ENCODE measurements at places on chromosomes 3 and 15.

DNA sequence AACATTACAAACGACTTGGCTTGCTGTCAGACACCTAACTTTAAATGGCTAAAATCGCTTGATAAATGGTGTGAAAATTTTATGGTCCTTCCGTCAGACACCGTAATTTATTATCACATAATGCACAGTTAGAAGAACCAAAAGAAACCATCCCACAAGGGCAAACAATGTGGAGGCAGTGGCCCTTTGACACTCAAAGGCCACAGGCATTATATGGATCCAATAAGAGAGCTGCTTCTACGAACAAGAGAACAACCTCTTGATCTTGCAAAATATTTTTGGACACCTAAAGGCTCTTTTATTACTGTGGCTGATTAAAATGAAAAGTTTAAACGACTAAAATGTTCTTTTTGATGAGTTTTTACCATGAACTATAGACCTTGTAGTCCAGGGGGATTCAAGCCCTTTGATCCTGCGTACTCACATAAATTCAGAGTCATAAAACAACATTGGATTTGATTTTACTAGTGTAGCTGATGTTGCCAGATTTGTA is 202.8 kb downstream of the FMN1 start:
- ATAC-seq, result no peak

DNA sequence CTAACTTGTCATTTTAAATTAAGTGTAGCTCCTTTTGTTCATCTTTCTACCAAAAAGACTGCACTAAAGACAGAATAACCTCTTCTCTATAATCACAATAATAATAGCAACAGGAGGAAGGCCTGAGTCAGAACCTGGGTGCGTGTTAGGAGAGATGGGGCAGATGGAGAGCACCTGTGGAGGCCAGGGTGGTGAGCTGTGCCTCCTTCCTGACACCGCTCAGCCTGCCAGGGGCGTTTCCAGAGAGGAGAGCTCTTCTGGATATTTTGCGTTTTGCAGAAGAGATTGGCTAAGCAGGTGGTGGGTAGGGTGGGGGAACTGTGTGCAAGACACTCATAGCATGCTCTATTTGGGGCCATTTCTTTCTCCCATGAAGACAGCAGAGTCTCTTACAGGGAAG is 83.5 kb downstream of the MEGF11 start:
- no peak for ATAC-seq

- no peak for ATAC-seq
Measured at GRCh38 chr3:71341721-71342120, 241.8 kb downstream of the FOXP1 start.

- no peak for ATAC-seq
Measured at GRCh38 chr3:127008236-127008635, 25.3 kb downstream of the PLXNA1 start.

DNA sequence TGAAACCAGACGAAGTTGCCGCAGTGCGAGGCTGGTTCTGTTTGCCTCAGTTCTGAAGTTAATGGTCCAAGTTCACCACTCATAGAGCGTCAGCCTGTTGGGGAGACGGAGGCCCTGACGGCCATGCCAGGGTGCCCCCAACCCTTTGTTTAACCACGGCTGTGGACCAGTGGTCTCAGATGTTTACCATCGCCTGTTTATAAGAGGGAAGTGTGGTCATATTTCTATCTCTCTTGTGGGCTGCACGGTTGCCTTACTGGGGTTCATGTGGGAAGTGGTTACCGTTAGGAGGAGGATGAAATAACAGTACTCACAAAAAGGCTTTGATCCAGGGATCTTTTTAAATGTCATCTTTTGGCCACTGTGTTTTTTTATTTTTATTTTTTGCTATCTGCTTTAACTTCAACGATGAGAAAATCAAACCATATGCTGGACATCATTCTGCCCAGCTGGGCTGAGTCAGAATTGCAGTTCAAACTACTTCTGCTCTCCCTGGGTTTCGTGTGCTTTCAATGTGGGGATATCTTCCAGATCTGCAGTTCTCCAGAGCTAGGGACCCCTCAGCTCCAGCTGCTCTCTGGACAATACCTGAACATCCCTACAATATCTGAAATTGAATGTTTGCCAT is 17.8 kb downstream of the SMAD3 start:
- ATAC-seq, result no peak

DNA sequence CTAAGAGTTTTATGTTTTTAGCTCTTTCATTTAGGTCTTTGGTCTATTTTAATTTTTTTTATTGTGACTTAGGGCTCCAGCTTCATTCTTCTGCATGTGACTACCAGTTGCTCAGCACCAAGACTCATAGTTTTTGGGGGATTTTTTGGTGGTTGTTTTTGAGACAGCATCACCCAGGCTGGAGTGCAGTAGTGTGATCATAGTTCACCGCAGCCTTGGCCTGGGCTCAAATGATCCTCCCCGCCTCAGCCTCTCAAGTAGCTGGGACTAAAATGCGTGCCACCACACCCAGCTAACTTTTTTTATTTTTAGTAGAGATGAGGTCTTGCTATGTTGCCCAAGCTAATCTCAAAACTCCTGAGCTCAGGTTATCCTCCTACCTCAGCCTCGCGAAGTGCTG is 19.4 kb downstream of the CDV3 start:
- ATAC-seq, result peak; percentile 39

GRCh38 chr3:37129871-37130270 is 44.5 kb downstream of the LRRFIP2 start:
- peak; percentile 86 for ATAC-seq

DNA sequence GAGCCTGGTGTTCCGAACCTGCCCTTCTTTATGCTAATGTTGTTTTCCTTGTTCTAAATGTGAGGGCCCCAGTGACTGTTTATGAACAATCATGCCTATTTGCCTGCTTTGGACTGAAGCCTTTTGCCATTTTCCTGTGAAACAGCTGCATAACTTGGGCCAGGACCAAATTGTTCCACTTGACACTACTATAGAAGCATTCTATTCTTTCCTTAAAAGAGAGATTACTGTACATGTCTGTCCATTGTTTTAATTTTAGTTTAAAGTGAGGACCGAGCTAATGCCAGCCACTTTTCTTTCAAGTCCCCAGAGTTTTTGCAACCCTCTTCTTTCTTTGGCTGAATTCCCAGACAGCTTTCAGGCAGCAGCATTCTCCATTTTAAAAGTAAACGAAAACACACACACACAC is 980.3 kb downstream of the CADM2 start:
- no peak for ATAC-seq

- no peak for ATAC-seq
Measured at GRCh38 chr3:22383285-22383684, 632.3 kb upstream of the ZNF385D start.

GRCh38 chr15:74888716-74889115 is 1.1 kb upstream of the MPI start:
- no peak for ATAC-seq

- no peak for ATAC-seq
Measured at GRCh38 chr3:157082305-157082982, 77.5 kb downstream of the CCNL1 start.

DNA sequence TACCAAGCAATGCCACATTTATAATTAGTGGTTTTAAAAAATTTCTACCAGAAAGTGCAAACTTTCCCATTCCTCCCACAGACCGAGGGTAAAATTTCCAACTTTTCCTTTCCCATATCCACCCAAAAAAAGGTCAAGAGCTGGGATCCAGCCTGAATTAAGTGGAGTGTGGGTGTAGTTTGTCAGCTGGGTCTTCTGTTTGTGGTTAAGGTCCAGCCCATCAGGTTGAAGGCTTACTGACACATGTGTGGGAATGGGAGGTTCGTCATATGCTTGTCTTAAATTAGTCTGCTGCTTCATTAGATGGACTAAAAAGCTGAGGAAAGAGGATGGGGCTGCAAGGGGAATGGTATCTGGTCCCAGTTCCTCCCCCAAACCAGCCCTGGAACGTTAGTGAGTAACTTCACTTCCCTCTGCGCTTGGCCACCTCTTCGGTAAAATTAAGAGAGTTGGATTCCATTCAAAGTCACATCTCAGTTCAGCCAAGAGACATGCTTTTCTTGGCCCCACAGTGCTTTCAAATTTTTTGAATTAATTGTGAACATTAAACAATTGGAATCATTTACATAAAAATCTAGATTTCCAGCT is 59.0 kb upstream of the PLCL2 start:
- no peak for ATAC-seq

- no peak for ATAC-seq
Measured at GRCh38 chr15:40590667-40591050, 3.4 kb upstream of the KNL1 start.

GRCh38 chr15:90268415-90268814 is 2.9 kb downstream of the NGRN start:
- ATAC-seq, result no peak

GRCh38 chr3:100754563-100755334 is 45.5 kb downstream of the TFG start:
- no peak for ATAC-seq

DNA sequence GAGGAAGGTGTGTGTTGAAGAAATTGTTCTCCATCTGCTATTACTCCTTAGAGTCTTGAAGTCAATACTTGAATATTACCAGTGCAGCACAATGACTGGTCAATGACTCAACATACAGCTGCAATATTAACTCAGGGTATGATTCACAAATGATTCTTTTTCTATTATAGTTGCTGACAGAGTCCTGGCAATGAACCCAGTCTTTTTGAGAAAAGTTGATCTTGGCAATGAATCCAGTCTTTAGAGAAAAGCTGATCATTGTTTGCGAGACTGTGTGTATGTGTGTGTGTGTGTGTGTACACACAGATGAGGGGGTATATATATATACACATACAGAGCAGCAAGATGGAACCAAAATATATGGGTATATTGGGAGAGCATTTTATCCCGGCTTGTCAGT is 315.1 kb downstream of the ZNF385D start:
- no peak for ATAC-seq

GRCh38 chr15:29573197-29573838 is 248.9 kb downstream of the TJP1 start:
- no peak for ATAC-seq

GRCh38 chr3:129783470-129783869 is 110.0 kb downstream of the TMCC1 start:
- ATAC-seq, result no peak

- ATAC-seq, result no peak
Measured at GRCh38 chr3:69463531-69463930, 77.6 kb upstream of the FRMD4B start.

GRCh38 chr3:123648696-123649405 is 64.0 kb upstream of the HACD2 start:
- ATAC-seq, result no peak

DNA sequence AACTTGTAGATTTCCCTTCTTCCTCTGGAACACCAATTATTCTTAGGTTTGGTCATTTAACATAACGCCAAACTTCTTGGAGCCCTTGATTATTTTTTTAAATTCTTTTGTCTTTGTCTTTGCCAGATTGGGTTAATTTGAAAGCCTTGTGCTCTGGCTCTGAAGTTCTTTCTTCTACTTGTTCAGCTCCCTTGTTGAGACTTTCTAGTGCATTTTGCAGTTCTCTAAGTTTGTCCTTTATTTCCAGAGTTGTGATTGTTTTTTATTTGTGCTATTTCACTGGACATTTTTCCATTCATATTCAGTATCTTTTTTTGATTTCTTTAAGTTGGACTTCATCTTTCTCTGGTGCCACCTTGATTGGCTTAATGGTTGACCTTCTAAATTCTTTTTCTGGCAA is 55.5 kb downstream of the TM2D3 start:
- no peak for ATAC-seq

- ATAC-seq, result no peak
Measured at GRCh38 chr3:15387735-15388134, 39.6 kb downstream of the METTL6 start.

DNA sequence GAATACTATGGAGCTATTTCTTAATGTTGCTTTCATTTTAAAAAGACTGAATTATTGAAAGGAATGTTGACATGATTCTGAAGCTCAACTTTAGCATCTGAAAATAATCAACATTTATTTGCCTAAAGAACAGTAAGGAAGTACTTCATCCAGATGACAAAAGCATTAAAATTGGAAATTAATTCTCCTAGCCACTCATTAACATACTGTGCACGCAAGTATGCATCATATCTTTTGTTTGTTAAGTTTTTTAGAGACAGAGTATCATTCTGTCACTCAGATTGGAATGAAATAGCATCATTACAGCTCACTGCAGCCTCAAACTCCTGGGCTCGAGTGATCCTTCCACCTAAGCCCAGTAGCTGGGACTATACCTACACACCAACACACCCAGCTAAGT is 632.1 kb upstream of the ALCAM start:
- ATAC-seq, result no peak

GRCh38 chr3:19945969-19946831 is 697 bp upstream of the RAB5A start:
- ATAC-seq, result peak; percentile 1

GRCh38 chr3:188150982-188151381 is 3.0 kb upstream of the LPP start:
- ATAC-seq, result no peak

GRCh38 chr3:18419232-18419631 is 5.9 kb downstream of the SATB1 start:
- ATAC-seq, result no peak
